ENCODE measurements at places on chromosomes 5 and 9.

DNA sequence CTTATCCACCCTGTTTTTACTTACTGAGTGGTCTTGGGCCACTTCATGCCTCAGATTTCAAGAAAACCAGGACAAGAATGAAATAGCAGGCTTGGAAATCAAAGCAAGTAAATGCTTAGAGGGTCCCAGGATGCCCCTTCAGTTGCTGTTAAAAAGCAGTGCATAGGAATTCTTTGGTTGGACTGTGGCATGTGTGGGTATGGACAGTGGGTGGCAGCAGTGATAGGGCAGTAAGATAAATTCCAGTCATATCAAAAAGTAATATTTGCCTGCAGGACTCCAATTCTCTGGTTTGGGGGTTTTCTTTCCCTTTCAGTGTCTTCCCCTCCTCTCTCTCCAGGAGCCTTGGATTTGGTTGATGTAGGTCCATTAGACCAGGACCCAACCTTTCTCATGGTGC lies 306.7 kb upstream of the CLINT1 start:
- DNase-seq, result no peak

DNA sequence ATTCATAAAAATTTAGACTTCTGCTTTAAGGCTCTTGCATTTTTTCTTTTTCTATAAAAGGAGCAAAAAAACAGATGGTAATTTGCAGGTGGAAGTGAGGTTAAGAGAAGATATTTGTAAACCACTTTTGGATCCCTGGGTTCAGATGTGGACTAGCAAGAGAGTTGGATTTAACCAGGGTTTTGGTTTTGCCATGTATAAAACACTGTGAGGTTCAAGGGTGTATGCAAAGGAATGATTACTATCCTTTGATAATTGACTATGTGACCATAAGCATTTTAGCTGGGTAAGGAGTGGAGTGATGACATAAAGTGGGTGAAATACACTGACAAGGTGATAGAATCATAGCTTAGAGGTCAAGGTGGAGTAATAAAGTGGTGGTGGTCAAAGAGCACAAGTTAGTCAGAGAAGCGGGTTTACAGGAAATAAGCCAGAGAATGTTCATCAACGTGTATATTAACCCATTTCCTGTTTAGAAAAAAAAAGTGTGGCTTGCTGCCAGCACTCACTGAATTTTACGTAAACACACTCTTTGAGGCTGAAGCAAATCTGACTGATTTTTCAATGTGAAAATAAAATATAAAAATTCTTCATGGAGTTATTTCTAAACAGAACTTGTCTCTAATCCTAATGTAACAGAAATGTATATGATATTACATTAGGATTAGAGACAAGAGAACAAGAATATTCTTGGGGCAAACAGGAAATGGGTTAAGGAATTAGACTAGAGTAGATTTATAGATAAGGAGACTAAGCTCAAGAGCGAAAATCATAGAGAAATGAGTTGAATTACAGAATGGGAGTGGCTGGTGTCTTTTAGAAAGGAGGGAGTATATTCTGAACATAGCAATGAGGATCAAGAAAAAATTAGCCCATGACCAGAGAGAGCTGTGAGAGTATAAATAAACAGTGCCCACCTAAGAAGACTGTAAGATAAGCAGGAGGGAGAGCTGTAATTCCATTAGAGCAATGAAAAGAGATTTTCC lies 74.5 kb downstream of the CDKN2A start:
- no peak for DNase-seq

GRCh38 chr5:133635051-133635450 lies 22.7 kb upstream of the FSTL4 start:
- no peak for DNase-seq

DNA sequence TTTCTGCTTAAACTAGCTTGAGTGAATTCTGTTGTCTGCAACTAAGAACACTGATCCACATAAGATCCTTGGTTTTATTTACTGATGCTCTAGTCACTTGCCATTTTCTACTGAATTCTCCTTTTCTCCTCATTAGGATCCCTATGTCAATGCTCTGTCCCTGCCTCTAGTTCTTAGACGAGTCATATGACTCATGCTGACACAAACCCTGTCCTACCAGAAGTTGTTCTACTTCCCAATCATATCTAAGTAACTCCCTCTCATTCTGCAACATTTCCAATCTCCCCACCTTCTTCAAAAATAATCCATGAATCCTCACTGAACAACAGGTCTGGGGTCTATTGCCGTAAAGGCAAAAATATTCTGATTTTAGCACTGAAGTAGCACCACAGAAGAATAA lies 47.1 kb upstream of the DMRT1 start:
- DNase-seq, result no peak

GRCh38 chr9:131631306-131631705 lies 86.0 kb downstream of the PRRT1B start:
- no peak for DNase-seq

DNA sequence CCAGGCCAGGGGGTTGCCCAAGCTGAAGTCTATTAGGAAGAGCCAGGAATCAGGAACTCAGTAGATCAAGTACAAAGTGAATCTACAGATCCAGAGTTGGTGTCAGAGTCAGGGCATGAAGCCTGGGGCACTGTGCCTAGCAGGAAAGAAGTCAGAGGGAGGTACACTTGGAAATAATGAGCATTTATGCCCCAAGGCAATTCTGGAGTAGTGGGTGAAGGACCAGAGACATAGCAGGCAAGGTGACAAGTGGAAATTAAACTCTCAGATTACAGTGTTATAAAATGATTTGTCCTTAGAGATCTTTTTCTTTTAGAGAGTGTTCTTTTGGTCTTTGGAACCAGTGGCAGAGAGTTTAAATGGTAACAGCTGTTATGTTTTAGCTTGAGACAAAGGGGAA lies 138.0 kb downstream of the ADAMTSL1 start:
- DNase-seq, result no peak

DNA sequence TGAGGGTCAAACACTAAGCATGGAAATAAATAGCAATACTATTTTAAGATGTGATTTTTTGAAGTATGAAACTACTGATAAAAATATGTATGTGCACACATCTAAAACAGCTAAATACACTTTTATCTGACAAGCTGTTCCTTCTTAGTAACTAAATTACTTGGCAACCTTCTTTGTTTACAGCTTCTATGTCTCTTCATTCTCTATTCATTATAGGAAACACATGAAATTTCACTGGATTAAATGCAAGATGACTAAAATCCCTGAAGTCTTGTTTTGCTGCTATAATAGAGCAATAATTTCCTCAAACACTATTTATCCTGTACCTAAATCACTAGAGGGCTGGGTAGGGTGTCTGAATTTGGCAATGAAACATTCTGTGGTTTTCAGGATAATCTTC lies 11.7 kb downstream of the RICTOR start:
- DNase-seq, result no peak

DNA sequence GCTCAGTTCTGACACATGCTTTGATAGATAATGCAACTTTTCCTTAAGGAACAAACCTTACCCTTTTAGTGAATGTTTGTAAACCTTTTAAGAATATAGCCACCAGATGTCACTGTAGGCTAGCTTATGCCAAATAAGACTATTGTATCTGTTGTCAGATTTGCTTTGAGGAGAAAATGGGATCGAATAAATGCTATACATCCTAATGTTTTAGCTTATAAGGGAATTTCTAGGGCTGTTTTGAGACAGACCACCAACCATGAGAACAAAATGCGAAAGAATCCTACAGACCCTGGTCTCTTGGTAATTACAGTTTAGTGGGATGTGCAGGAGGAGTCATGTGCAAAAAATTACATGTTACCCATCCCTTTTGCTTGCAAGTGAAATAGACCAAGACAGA lies 127.6 kb upstream of the NMUR2 start:
- DNase-seq, result no peak

- no peak for DNase-seq
Measured at GRCh38 chr5:106080535-106080934, 1590.2 kb downstream of the EFNA5 start.

GRCh38 chr9:133691626-133692363 lies 46.4 kb downstream of the SARDH start:
- DNase-seq, result no peak

GRCh38 chr9:22332202-22332601 lies 114.4 kb upstream of the DMRTA1 start:
- DNase-seq, result no peak

GRCh38 chr5:144438237-144438636 lies 267.6 kb downstream of the KCTD16 start:
- no peak for DNase-seq

GRCh38 chr5:80565330-80565729 lies 4.8 kb downstream of the ANKRD34B start:
- no peak for DNase-seq

GRCh38 chr5:116492016-116492623 lies 82.5 kb downstream of the SEMA6A start:
- DNase-seq, result no peak

GRCh38 chr9:101569741-101570501 lies 24.8 kb downstream of the PPP3R2 start:
- no peak for DNase-seq

- no peak for DNase-seq
Measured at GRCh38 chr5:58265246-58265930, 194.5 kb downstream of the PLK2 start.

- no peak for DNase-seq
Measured at GRCh38 chr9:101162231-101162630, 133.7 kb downstream of the PLPPR1 start.

DNA sequence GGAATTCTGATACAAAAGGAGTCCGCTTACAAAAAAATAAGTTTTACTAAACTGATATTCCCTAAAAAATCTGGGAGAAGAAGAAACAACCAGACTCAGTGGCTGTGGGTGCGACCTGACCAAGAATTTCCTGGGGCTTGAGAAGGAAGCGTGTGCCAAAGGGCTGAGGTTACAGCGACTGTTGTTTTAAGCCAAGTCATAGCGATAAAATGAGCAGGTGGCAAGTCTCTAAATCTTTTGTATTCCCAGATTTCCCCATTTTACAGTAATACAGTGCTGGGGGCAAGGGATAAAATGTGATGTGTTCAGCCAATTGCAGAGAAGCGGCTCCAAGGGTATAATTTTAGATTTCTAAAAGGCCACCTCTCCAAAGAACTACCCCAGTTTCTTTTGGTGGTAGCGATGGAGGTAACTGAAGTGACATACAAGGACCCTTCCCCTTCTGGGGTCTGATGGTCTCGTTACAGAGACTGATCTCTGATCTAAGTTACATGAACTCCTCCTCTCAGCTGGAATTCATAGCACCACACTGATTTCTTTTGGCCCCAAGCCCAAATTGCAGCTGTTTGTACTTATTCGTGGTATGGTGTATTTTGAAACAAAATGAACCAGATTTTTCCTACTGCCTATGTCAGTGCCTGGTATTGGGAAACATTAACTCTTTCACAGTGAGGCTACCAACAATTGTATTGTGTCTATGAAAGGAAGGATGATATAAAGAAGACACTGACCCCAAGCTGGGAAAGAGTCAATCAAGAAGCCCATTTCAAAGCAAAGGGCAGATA lies 41.6 kb downstream of the LPAR1 start:
- DNase-seq, result no peak

GRCh38 chr9:129783516-129784361 lies 19.2 kb upstream of the TOR1B start:
- DNase-seq, result peak; percentile 71

- no peak for DNase-seq
Measured at GRCh38 chr9:121896545-121896943, 196.6 kb downstream of the TTLL11 start.

DNA sequence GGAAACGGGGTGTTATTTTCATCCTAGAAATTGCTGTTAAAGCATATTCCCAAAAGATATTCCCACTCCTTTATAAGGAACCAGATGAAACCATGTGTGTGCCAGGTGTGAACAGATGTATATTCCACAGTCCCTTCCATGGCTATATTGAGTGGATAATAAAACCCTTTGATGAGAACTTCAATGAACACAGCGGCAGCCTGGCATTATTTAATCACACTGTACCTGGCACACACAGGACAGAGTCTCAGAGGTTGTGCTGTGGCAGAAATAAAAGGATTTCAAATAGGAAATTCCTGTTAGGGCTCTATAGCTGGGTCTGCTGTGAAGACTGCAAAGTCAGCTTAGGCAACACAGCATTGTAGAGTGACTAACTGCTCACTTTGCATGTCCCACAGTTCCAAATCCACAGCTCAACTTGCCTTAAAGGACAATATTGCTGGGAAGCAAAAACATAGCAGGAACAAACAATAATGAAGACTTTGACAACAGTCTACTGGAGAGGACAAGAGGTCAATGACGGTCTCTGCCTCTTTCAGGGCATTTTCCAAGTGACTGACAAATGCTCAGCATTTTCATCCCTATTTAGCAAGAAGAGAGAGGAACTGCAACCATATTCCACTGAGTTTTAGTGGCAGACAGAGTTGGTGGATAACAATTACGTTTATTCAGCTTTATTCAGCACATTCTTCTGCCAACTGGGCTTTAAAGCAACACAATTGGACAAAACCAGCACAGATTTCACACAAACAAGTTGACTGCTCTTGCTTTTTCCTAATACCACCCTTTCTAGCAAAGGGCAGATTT lies 255.7 kb upstream of the RGMB start:
- DNase-seq, result no peak

- DNase-seq, result no peak
Measured at GRCh38 chr5:68778484-68778883, 315.3 kb upstream of the SLC30A5 start.

GRCh38 chr5:149798466-149798865 lies 68.4 kb downstream of the PPARGC1B start:
- no peak for DNase-seq

DNA sequence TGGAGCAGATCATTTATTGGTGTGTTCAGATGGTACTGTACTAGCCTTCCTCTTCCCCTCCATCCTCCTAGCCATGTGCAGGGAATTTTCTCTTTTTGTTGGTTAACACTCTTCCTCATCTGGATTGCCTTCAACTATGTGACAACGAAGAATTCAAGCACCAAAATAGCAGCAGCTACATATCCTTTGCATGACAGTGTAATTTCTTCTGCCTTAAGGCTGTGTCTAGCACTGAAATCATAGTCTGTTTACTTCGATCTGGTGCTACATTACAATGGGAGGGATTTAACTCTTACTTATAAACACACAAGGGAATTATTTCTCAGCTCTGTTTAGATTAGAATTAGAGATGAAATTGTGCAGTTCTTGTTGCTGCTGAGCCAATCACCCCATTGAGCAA lies 260.4 kb downstream of the ARL15 start:
- DNase-seq, result no peak

DNA sequence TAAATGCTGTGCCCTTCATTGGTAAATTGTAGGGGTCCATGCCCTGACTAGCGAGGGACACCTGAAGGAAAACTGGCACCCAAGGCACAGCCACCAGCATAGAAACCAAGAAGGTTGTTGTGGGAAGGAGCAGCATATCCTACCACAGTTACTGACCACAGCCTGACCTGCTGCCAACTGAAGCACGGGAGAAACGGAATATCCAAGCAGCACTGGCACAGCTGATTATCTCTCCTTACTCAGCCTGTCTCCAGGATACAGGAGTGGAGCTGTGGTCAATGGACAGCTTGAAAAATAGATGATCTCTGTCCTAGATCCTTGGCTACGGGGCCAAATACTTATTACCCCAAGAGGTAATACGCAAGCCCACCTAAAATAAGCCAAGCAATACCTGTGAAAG lies 164.5 kb downstream of the ATPSCKMT start:
- no peak for DNase-seq

- DNase-seq, result no peak
Measured at GRCh38 chr9:91090130-91090410, 271.6 kb downstream of the AUH start.

- peak; percentile 78 for DNase-seq
Measured at GRCh38 chr5:178234750-178235587, 2.4 kb upstream of the PHYKPL start.
